H4 (cell line): ENCODE measurements at places on chromosomes 2 and 18.

- peak; percentile 39 for DNase-seq
Observed at GRCh38 chr2:217919781-217920351, 82.9 kb downstream of the TNS1 start.

DNA sequence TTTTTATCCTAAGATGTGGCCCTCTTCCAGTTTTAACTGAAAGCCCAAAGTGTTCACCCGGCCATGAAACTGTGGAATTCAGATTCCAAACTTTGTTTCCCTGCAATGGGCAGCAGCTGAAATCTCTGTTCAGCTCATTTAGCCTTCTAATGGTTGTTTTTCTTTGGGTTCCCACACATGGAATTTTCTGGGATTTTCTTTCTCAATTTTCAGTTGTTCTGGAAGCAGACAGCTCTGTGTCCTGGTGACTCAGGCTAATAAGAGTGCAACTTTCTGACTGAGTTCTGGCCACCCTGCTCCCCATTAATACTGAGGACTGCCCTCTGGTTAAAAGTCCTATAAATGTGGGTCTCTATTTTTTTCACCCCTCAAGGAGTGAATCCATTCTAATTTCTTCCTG lies 78.5 kb downstream of the PMS1 start:
- DNase-seq, result no peak

DNA sequence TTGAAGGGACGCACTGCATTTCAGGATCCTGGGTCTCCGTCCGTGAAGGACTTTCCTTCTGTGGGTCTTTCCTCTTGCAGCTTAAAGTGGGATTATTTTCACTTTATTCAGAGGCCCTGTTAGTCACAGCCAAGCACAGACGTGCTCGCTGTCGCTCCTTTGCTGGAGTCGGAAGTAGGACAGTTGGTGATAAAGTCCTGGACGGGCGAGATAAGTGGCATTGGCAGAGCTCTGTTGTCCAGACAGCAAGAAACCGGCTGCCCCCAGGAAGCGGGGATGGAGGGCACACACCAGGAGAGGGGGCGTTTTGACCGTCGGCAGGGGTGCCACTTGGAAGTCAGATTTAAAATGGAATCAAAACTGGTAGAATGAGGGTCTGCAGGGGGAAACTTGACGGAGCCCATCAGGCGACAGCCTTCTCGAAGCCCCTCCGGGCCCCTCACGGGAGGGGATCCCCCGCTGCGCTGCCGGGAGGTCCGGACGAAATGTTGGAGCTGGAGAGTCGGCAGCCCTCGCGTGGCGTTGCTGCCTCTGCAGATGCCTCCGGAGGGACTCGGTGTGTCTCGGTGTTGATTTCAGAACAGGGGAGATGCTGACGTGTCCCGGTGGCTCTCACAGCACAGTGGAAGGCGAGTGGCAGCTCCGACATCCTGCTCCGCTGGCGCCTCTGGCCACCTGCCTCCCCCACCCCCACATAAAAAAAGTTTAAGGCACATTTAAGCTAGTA lies 124.2 kb downstream of the NFATC1 start:
- DNase-seq, result no peak

- DNase-seq, result peak; percentile 93
Observed at GRCh38 chr2:172710584-172711047, 25.0 kb upstream of the RAPGEF4 start.

- no peak for DNase-seq
Observed at GRCh38 chr2:240922982-240923537, 16.9 kb downstream of the CROCC2 start.

DNA sequence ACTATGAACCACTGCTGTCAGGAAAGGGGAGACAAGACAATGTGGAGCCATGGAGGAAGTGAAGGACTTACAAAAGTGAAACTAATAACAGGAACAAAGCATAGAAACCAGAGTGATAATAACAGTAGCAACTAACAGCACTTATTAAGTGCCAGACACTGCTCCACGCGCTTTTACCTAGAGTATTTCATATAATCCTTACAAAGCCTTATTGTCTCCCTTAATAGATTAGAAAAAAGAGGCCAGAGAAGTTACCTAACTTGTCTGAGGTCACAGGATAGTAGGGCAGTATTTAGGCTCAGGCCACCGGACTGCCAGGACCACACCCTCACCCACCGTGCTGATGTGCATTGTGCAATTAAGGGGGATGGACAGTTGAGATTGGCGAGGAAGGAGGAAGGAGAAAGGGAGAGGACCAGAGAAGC lies 98.6 kb upstream of the NFU1 start:
- no peak for DNase-seq

- DNase-seq, result no peak
Observed at GRCh38 chr18:3631887-3632286, 181.9 kb downstream of the TGIF1 start.
